Trophoblast cell (in vitro differentiated cells and primary cell): ENCODE measurements at places on chromosomes 6 and 20.

DNA sequence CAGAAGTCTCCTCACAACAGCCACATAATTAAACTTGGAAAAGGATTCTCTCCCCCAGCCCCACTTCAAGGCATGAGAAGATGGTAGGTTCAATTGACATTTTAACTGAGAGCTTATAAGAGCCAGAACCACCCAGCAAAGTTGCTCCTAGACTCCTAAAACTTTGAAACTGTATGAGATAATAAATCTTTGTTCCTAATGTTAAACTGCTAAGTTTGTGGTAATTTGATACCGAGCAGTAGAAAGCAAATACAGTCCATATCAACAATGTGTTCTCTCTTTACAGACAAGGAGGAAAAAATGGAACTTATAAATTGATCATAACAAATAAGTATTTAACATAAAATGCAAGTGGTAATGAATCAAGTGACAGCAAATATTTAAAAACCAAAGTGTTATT is 831.8 kb downstream of the MAFB start:
- no peak for DNase-seq

DNA sequence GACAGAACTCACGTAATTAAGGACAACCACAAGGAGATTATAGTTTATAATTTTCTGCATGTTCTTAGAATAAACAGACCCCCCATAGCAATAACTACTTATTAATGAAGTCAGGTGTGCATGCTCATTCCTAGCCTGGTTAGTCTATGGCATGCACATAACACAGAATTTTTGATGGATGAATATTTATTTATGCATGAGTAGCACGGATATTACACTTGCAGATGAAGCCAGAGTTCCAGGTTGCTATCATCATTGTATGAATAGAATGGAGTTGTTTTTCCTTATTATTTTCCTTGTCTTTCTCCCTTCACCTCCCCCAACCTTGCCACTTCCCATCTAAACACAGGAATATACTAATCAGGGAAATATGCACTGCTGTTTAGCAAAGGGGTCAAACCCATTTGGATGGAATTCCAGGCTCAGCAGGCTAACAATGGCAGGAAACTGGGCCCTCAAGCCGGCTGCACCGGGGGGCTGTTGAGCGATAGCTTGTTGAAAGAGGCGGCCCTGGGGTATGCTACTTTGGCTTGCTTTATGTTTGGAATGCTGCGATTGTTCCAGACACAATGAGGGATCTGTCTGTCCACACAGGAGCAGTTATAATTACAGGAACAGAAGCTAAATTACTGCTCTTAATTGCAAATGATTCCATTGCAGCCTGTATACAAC is 112.6 kb downstream of the TMEM170B start:
- no peak for DNase-seq

- peak; percentile 57 for DNase-seq
Measured at GRCh38 chr6:143591441-143591840, 79.9 kb upstream of the FUCA2 start.

- DNase-seq: peak; percentile 10
Measured at GRCh38 chr20:63082308-63082938, 75.7 kb upstream of the BHLHE23 start.

GRCh38 chr6:131819572-131820124 is 11.8 kb downstream of the ENPP1 start:
- peak; percentile 55 for DNase-seq

DNA sequence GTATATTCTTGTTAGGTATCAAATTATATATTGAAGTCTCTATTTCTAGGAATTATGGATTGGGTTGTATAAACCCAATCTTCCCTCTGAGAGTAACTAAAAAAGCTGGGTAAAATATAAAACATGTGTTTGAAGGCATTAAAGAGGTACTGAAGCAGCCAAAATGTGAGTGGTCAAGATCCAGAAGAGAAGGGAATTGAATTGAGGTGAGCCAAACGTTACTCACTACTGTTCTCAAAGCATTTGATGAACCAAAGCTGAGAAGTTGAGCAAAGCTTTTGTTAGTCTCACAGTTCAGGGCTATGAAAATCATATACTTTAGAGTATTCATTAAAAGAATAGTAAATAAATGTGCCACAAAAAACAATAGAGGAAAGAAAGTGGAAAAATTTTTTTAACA is 365.8 kb downstream of the BCKDHB start:
- DNase-seq: no peak

- DNase-seq: peak; percentile 33
Measured at GRCh38 chr20:63968136-63968927, 1.4 kb downstream of the ZNF512B start.

- no peak for DNase-seq
Measured at GRCh38 chr6:97450087-97450486, 167.1 kb upstream of the MMS22L start.

- no peak for DNase-seq
Measured at GRCh38 chr6:11729076-11729475, 49.5 kb downstream of the ADTRP start.

GRCh38 chr6:48068278-48069251 is 42.4 kb downstream of the PTCHD4 start:
- DNase-seq: no peak

DNA sequence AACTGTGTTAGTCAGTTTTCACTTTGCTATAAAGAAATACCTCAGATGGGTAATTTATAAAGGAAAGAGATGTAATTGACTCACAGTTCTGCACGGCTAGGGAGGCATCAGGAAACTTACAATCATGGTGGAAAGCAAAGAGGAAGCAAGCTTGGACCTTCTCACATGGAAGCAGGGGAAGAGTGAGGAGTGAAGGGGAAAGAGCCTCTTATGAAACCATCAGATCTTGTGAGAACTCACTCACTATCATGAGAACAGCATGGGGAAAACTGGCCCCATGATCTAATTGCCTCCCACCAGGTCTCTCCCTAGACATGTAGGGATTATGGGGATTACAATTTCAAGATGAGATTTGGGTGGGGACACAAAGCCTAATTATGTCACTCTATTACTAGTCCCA is 41.3 kb upstream of the PLAGL1 start:
- no peak for DNase-seq

- no peak for DNase-seq
Measured at GRCh38 chr6:134517145-134517658, 199.3 kb upstream of the SGK1 start.

- peak; percentile 36 for DNase-seq
Measured at GRCh38 chr20:50398821-50399554, 111.2 kb upstream of the PTPN1 start.

DNA sequence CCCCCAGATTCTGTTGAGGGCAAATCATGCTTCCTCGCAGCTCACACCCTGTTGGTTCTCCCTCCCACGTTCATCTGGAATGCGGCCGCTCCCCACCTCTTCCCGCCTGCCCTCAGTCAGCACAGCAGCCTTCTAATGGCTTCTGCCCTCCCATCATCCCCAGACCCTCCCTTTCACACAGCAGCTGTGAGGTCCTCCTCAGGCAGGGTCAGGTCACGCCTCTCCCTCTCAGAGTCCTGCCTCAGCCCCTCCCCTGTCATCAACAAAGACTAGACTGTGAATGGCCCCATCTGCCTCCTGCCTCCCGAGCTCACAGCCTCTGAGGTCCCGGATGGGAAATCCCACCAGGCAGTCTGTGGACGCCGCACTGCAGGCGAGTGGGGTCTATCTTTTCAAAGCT is 7.9 kb upstream of the BHLHE23 start:
- no peak for DNase-seq

GRCh38 chr6:1296542-1296941 is 15.4 kb upstream of the FOXQ1 start:
- DNase-seq: no peak

DNA sequence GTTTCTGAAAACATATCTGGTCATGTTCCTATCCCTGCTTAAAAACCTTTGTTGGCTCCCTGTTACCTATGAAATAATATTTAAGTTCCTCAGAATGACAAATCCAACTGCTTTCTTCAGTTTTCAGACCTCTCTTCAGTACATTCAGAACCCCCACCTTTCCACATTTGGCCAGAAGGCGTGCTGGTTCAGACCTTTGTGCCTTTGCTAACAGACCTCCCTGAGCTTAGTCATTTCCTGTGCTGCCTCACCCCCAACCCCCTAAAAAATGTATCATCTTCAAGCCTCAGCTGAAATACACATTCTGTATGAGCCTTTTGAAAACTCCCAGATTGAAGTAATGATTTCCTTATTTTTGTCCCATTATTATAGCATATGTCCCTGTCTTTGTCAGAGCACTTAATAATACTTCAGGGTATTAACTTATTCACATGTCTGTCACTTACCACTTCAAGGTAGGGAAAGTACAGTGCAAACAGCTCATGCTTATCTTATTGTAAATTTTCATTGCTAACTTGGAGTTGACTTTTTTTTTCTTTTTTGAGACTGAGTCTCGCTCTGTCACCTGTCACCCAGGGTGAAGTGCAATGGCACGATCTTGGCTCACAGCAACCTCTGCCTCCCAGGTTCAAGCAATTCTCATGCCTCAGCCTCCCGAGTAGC is 19.7 kb downstream of the FAM217A start:
- DNase-seq: no peak

DNA sequence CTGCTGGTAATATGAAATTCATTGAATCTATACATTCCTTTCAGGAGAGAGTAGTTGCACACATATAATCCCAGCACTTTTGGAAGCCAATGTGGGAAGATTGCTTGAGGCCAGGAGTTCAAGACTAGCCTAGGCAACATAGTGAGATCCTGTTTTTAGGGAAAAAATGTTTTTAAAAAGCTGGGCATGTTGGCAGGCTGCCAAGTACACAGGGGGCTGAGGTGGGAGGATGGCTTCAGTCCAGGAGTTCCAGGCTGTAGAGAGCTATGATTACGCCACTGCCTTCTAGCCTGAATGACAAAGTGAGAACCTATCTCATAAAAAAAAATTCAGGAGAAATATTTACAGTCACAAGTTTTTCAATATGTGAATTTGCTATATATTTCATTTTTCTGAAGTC is 71.9 kb downstream of the GRM1 start:
- DNase-seq: no peak

GRCh38 chr6:44575644-44576043 is 188.1 kb downstream of the CDC5L start:
- no peak for DNase-seq

GRCh38 chr6:36633915-36634314 is 39.8 kb downstream of the SRSF3 start:
- DNase-seq: no peak

DNA sequence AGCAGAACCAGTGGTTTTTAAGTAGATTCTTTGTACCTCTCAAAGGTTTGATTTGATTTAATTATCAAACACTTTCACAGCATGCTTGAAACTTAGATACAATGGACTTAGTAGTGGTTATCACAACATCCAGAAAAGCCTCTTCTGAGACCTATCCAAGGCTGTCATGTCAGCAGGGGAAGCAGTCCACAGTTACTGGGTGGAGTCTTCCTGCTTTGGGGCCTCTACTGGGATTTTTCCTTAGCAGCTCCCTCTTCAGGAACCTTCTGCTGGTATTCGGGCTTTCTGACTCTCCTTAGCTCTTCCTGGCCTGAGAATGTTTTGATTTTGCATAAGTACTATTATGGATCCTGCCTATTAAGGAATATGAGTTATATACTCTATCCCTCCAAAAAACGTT is 36.0 kb downstream of the ARFGEF2 start:
- DNase-seq: no peak

GRCh38 chr6:27149150-27149549 is 98.4 kb upstream of the PRSS16 start:
- DNase-seq: no peak

DNA sequence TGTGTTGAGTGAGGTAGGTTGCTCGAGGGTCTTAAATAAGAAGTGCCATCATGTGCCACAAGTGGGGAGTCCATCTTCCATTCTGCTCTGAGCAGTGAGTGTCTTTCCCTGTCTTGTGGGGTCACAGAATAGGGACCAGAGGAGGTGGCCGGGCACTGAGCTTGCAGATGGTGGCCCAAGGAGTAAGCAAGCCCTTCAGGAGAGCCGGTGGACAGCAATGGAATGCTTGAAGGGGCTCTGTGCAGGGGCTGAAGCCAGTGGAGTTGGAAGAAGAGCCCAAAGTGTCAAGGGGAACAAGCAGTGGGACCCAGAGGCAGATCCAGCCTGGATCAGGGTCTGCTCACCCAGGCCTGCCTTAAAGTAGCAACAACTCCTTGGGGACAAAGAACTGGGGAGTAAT is 213.5 kb upstream of the SNX9 start:
- DNase-seq: no peak

- no peak for DNase-seq
Measured at GRCh38 chr6:44094403-44095242, 32.6 kb downstream of the MRPL14 start.

GRCh38 chr20:3923818-3924217 is 34.6 kb downstream of the PANK2 start:
- DNase-seq: no peak
